Upper lobe of left lung (tissue), 6 donors: ENCODE measurements at places on chromosomes 6 and 20. TPM values are rescaled to one million over a fixed set of nuclear protein-coding genes. Genes with fewer than 3 reads are reported as not detected.

GRCh38 chr6:43848671-43849391 is 78.8 kb downstream of the VEGFA start:
- DNase-seq: no peak

- DNase-seq: no peak
These were observed 43.2 kb downstream of the ELMO2 start for GRCh38 chr20:46362921-46363867.

DNA sequence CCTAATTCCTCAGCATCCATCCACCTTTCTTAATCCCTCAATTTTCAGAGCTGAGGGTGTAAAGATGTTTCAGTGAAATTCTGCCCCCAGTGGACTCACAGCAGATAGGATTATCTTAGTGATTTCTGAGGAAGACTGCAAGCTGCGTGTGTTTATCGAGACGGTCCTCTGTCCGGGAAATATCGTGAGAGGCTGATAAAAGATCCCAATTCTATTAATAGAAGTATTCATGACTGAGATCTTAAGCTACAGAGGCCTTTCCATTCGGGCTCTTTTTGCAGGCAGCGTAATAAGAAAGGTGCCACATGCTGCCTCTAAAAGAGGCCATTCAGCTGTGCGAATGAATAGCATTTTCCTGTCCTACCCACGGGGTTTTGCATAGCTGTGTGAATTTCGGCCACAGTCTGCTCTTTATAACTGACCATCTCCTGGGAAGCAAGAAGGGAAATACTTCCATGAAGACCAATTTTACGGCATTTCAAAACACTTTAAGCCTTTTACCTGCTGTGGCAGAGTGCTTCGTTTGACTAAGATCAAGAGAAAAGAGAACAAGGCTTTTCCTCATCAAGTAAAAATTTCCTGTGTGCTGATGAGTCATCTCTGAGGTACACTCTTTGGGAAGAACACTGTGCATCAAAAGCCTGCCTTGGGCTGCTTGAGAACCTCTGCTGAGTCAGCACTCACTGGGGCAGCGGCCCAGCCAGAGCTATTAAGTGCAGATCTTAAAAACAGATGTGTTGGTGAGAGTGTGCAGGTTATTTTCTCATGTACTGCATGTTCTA is 208.8 kb downstream of the ARHGAP18 start:
- no peak for DNase-seq

GRCh38 chr20:4021906-4022305 is 6.5 kb upstream of the RNF24 start:
- no peak for DNase-seq

- DNase-seq: no peak
These were observed 10.3 kb downstream of the SYNCRIP start for GRCh38 chr6:85632164-85632942.

GRCh38 chr6:161186173-161186769 is 87.6 kb downstream of the AGPAT4 start:
- DNase-seq: peak; percentile 77

DNA sequence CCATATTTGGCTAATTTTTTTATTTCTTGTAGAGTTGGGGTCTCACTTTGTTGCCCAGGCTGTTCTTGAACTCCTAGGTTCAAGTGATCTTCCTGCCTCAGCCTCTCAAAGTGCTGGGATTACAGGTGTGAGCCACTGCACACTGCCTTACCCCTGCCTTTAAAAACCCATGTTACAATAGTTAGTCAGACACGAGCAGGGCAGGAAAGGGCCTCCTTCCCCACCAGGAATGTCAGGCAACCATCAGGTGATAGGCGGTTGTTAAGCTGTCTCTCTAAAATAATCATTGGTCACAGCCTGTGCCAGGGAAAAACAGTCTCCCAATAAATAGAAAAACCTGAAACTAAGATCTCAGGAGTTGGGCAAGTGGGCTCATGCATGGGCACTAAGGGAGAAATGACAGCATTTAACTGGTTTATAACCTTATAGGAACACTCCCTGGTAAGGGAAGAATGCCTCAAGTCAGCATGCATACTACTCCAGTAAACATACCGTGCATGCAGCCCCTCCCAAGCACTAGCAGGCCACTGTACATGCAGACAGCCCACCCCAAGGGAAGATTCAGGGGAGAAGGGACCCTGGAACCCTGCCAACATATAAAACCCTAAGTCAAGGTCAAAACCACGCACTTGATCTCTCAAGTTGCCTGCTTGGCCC is 8.4 kb downstream of the OR2H2 start:
- DNase-seq: no peak

DNA sequence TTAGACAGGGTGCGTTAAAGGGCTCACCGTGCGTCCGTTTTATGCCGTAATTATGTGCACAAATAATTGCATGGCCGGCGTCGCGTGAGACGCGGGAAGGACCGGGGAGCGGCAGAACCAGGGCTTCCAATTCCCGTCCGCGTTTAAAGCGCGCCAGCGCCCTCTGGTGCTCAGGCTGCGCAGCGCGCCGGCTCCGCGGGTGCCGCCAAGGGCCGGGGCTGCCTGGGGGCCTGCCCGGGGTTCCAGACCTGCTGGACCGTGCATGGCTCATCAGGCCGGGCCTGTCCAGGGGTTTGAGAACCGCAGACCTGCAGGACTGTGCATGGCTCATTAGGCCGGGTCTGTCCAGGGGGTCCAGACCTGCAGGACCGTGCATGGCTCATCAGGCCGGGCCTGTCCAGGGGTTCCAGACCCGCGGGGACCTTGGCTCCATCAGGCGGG is 369.0 kb downstream of the THBS2 start:
- DNase-seq: peak; percentile 47

DNA sequence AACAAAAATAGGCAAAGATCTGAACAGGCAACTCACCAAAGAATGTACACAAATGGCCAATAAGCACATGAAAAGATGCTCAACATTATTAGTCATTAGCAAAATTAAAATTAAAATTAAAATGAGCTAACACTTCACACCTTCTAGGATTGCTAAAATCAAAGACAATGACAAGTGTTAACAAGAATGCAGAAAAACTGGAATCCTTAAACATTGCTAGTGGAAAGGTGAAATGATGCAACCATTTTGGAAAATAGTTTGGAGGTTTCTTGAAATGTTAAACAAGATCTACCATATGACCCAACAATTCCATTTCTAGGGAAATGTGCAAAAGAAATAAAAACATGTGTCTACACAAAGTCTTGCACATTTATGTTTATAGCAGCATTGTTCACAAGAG is 75.5 kb upstream of the DST start:
- DNase-seq: no peak

- DNase-seq: no peak
These were observed 25.2 kb downstream of the ADGRF1 start for GRCh38 chr6:47016909-47017308.

DNA sequence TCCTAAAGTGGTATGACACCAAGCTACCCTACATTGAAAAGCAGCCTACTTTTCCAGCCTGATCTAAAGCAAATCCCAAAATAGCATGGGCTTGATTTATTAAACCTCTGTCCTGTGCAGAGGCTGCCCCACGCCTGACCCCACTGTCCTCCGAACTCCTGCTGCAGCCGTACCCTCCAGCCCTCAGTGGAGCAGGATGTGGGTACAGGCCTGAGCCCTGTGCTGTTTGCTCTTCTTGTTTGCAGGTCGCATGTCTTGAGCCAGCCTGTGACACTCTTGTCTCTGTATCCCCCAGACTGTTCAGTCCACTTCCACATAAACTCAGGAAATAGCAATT is 61.2 kb downstream of the RPP40 start:
- no peak for DNase-seq

DNA sequence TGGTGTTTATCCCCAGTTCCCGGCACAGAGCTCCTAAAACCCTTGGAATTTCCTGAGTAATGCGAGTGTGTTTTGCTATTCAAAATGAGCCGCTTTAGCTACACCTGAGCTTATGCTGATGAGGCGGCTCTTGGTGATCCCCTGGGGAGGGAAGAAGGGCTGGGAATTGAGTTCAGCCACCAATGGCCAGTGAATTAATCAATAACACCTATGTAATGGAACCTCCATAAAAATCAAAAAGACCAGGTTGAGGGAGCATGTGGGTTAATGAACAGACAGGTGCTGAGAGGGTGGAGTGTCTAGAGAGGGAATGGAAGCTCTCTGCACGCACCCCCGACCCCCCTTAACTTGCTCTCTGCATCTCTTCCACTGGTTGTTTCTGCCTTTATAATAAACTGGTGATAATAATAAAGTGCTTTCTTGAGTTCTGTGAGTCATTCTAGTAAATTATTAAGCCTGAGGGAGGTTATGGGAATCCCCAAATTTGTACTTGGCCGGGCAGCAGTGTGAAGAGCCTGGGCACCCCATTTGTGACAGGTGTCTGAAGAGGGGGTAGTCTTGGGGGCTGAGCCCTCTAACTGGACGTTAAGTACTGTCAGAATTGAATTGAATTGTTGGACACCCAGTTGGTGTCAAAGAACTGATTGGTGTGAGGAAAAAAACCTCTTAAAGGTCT is 24.6 kb upstream of the SERPINB1 start:
- DNase-seq: no peak

GRCh38 chr6:39685938-39686337 is 39.3 kb downstream of the KIF6 start:
- DNase-seq: no peak

DNA sequence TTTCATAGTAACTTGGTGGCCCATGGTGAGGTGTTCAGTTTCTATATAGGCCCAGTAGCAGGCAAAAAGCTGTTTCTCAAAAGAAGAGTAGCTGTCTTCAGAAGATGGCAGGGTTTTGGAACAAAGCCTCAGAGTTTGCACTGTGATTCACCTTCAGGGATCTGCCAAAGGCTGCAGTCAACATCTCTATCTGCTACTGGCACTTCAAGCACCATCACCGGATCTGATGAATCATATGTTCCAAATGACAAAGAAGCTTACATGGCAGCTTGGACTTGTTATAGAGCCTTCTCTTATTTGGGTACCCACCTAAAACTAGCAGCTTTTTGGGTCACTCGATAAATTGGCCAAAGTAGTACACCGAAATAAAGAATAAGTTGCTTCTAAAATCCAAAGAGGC is 39.5 kb downstream of the PKIB start:
- DNase-seq: no peak

GRCh38 chr6:12001004-12001705 is 11.0 kb upstream of the HIVEP1 start:
- DNase-seq: no peak

DNA sequence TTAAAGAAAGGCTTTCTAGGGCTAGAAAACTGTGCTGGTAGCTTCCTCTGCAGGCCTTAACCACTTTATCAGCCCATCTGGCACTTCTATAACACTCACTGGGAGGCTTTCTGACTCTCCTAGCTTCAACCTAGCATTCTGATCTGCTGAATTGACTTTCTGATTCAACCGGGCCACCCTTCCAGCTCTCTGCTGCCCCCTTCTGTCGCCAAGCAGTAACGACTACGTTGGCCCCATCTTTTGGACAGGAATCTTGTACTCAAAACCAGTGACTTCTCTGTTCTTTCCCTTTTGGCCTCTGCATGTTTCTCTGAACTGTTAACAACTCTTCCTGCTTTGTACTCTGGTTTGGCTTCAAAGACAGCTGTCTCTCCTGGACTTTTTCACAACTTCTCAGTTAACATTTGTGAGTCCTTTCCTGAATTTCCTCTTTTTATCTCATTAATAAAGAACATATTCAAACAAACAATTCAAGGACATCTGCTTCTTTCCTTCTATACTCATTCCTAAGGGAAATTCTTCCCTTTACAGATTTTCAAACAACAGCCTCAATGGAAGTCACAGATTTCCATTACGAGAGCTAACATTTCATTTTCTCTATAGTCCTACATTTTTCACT is 43.9 kb upstream of the FAM135A start:
- no peak for DNase-seq

DNA sequence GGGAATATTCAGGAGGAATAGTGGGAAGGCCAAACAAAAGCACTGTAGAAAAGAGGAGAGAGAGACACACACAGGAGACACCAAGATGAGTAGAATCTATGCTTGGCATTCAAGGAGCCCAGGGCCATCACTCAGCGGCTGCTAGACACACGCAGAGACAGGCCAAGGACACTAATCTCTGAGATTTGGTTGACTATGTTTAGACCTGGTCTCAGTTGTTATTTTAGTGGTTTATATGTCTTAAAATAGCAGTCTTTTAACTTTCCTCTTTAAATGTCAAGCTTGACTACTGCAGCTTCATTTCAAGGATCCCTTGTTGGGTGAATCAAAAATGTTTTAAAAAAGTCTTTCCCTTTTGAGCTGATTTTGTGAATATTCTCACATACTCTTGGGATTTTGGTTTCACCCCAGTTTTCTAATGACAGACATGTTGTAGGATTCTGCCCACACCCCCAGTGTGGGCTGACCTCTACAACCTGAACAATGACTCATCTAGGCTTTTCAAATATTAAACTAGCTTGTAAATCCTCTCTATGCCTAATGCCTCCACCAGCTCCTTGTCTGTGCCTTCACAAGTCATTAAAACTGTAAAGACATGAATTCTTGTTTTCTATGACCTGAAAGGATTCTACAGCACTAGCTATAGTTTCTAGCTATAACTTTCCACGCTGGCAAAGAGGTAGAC is 142.7 kb upstream of the EXOC2 start:
- no peak for DNase-seq

DNA sequence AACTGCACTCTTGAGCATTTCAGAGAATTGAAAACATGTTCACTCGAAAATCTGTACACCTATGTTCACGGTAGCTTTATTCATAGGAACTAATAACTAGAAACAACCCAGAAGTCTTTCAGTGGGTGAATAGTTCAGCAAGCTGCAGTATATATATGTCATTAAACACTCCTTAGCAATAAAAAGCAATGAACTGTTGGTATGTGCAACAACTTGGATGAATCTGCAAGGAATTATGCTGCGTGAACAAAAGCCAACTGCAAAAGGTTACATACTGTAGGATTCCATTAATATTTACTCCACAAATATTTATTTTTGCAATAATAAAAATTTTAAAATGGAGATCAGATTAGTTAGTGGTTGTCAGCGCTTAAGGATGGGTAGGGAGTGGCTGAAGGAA is 22.1 kb upstream of the FKBP1A start:
- DNase-seq: no peak

DNA sequence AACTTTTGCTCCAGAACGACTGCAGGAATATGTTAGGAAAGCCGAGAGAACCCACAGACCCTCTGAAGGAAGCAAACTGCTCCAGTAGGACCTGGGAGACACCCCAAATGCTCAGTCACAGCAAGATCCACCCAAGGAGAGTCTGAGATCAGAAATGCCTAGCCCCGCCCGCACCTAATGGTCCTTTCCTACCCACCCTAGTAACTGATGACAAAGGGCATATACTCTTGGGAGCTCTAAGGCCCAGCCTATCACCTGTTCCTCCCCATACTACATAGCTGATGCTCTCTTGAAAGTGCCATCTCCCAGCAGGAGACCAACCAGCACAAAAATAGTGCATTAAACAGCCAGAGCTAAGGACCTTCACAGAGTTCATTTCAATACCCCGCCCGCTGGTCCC is 67.6 kb downstream of the CD2AP start:
- no peak for DNase-seq

ADGRF1 gene
- total RNA-seq: 8.5 TPM

DDRGK1 gene
- total RNA-seq: 90.2 TPM

SMAP1 gene
- 16.3 TPM for total RNA-seq

TP53TG5 gene
- total RNA-seq: not detected

UBR2 gene
- total RNA-seq: 33.3 TPM

SLC35D3 gene
- not detected for total RNA-seq

TULP4 gene
- 92.7 TPM for total RNA-seq

RAMACL gene
- total RNA-seq: 4.2 TPM

E2F1 gene
- total RNA-seq: 12.9 TPM

CBFA2T2 gene
- total RNA-seq: 35.6 TPM

DAAM2 gene
- 81.7 TPM for total RNA-seq
